ENCODE measurements at places on chromosomes 5 and 9. TPM values are rescaled to one million over a fixed set of nuclear protein-coding genes. Genes with fewer than 3 reads are reported as not detected.
A peak's percentile ranks its signal among the peaks of the same experiment; 100 is the strongest.

DNA sequence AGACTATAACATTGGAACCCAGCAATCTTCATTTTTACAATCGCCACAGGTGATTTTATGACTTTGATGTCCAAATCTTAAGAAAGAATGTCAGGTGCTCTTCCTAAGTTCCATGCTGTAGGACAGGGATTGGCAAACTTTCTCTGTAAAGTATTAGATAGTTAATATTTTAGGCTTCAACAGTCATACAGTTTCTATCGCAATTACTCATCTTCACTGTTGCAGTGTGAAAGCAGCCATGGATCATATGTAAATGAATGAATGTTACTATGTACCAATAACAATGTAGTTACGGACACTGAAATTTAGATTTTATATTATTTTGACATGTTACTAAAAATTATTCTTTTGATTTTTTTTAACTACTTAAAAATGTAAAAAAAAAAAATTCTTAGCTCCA lies 169.7 kb downstream of the DTWD2 start:
- H3K27me3 ChIP-seq: no peaks in the 10 kb centered on the region
- H3K36me3 ChIP-seq: no peaks in the 10 kb centered on the region
- no peak overlapping the region for H3K27ac ChIP-seq
- DNase-seq: no peak

DNA sequence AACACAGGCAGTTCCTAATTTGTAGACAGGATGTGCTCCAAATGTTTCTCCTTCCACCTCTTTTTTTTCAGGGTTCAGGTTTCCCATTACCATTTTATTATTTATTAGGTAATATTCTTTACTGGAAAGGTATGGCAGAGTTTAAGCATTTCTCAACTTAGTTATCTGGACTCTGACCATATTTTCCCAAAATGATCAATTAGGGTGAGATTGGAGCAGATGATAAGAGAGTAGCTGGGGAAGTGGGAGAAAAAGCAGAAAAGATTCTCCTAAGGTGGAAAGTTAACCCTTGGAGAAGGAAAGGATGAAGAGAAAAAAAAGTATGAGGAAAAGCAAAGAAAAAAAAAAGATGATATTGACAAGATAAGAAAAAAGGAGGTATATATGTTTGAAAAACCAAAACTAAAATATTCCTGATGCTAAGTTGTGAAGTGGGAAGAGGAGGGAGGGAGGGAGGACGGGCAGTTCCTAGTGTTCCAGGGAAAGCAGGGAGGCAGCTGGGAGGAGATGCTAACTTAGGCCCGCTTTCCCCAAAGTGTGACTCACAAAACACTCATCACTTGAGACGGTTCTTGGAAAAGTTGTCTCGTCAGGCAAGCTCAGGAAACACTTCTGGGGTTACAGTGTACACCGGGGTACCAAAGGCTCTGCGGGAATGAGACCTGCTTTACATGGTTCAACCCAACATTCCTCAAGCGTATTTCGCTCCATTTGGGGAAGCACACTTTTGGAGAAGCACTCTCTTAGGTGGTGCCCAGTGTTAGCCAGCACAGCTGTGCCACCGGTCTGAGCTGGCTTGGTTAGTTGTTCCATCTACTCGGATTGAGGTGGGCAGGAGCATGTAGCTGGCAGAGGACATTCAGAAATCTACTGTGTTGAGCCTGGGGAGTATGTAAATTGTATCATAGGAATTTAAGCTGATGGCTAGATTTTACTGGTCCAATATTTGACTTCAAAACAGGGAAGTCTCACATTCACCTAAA lies 35.1 kb downstream of the B4GALT1 start:
- H3K27me3 ChIP-seq: no peaks in the 10 kb centered on the region
- DNase-seq: no peak
- H3K4me1 ChIP-seq: peaks cover 64% of the 10 kb centered on the region
- H3K27ac ChIP-seq: peak overlapping the region; percentile 95

- H3K27me3 ChIP-seq: peaks cover 28% of the 10 kb centered on the region
- no peaks in the 10 kb centered on the region for H3K4me1 ChIP-seq
- H3K36me3 ChIP-seq: no peaks in the 10 kb centered on the region
- no peak overlapping the region for H3K4me3 ChIP-seq
- no peak overlapping the region for H3K27ac ChIP-seq
These were observed 35.1 kb downstream of the SLIT3 start for GRCh38 chr5:169265888-169266287.

- H3K27ac ChIP-seq: no peak overlapping the region
- H3K4me1 ChIP-seq: no peaks in the 10 kb centered on the region
- H3K4me3 ChIP-seq: no peak overlapping the region
- DNase-seq: no peak
These were observed 25.3 kb upstream of the SPATA31E1 start for GRCh38 chr9:87857141-87857947.

SPINK7 gene
- total RNA-seq: not detected

VAV2 gene
- total RNA-seq: 3.5 TPM

DNA sequence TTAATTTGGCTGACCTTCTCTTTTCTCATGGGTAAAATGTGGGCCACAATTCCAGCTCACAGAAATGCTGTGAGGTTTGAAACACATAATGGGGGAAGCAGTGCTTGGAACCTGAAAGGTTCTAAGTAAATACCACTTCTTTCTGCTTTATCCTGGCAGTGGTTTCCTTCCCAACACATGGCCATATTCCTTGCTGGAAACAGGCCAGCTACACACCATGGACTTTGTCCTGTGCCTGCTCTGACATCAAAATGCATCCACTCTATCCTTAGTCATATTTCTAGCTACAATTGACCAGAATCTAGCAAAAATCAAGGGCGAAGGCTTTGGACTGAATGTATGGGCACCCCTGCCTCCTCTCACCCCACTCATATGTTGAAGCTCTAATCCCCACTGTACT lies 93.1 kb upstream of the TRPC7 start:
- no peaks in the 10 kb centered on the region for H3K27me3 ChIP-seq
- H3K4me1 ChIP-seq: no peaks in the 10 kb centered on the region
- H3K4me3 ChIP-seq: no peak overlapping the region
- H3K36me3 ChIP-seq: no peaks in the 10 kb centered on the region

DNA sequence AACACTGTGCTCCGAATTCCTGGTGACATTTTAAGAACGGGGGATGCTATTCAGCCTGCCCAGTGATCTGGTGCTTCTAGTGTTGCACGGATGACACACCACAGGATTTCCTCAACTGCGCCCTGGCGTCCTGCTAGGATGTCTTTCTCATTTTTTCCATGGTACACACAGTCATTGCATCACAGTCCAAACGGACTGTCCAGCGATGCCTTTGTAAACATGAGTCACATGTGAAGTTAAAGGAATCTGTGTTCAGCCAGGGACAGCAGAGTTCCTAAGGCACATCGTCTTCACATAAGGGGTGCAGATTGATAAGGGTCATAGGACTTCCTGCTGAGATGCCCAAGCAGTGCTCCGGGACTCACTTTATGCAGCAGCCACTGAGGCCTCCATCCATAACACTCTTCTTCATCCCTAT lies 9.3 kb upstream of the PTPN3 start:
- H3K36me3 ChIP-seq: no peaks in the 10 kb centered on the region
- H3K4me3 ChIP-seq: no peak overlapping the region
- no peak for DNase-seq

ADCY2 gene
- not detected for total RNA-seq

- H3K27me3 ChIP-seq: peaks cover 57% of the 10 kb centered on the region
- peaks cover 5% of the 10 kb centered on the region for H3K36me3 ChIP-seq
- H3K4me1 ChIP-seq: peaks cover 2% of the 10 kb centered on the region
- H3K27ac ChIP-seq: no peak overlapping the region
These were observed 231.3 kb downstream of the ENC1 start for GRCh38 chr5:74409166-74409706.

CEP120 gene
- 58.6 TPM for total RNA-seq

NKD2 gene
- total RNA-seq: not detected

DNA sequence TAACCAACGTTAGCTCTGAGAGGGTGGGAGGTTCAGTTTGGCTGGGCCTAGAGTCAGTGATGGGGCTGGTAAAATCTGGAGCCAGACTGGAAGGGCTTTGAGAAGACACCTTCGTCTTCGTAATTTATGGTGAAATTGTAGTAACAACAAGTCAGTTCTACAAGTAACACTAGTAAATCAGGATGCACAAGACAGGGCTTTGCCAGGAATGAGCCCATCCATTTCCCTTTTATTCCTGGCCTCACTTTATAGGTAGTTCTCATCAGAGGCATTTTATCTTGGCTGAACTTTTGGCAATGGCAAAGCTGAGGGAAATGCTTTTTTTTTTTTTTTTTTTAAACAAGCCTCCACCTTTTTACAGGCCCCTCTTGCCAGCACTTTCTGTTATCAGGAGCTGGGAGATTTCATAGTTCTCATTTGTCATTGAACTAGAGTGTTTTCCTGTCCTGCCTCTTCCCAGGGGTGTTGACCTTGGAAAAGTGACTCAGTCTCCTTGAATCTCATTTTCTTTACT lies 110.5 kb upstream of the KLF4 start:
- H3K36me3 ChIP-seq: no peaks in the 10 kb centered on the region
- no peaks in the 10 kb centered on the region for H3K4me1 ChIP-seq
- DNase-seq: no peak
- no peak overlapping the region for H3K4me3 ChIP-seq
- no peaks in the 10 kb centered on the region for H3K27me3 ChIP-seq
- no peak overlapping the region for H3K27ac ChIP-seq

SCGB3A2 gene
- not detected for total RNA-seq

- H3K4me3 ChIP-seq: no peak overlapping the region
- H3K27me3 ChIP-seq: peaks cover 17% of the 10 kb centered on the region
- peaks cover 8% of the 10 kb centered on the region for H3K4me1 ChIP-seq
- no peak overlapping the region for H3K27ac ChIP-seq
These were observed 19.4 kb downstream of the ABO start for GRCh38 chr9:133255371-133256135.

GRCh38 chr5:102130386-102130785 lies 165.7 kb downstream of the SLCO4C1 start:
- no peak for DNase-seq
- no peaks in the 10 kb centered on the region for H3K4me1 ChIP-seq
- H3K27ac ChIP-seq: no peak overlapping the region
- H3K27me3 ChIP-seq: peaks cover 5% of the 10 kb centered on the region
- H3K4me3 ChIP-seq: no peak overlapping the region

DNA sequence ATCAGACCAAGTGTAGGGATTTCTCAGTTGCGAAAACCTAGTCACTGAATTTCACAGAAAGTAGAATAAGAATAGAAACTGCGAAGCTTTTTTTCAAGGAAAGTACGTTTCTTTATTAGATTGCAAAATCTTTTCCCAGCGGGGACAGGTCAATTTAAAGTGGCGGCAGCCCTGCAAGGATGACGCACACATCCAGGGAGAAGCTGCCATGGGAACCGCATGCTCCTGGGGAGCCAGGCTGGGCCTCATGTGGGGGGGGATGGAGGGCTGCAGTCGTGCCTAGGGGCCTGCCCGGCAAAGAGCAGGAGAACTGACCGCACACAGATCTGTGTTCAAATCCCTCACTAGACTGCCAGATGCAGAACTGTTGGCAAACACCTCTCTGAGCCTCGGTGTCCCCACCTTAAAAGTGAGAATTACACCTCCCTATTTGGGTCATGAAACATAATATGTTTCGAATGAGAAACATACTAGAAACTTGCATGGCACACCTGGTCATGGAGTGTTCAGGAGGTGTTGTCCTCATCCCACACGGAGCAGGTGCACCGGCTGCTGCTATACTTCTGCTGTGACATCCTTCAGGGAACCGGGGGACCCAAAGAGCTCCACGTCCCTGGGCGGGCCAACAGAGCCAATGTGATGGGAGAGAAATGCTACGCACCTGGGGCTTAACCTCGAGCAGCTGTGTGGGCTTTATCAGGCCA lies 127.8 kb upstream of the PHYKPL start:
- peaks cover 8% of the 10 kb centered on the region for H3K4me1 ChIP-seq
- peaks cover 32% of the 10 kb centered on the region for H3K27me3 ChIP-seq
- no peak overlapping the region for H3K4me3 ChIP-seq
- DNase-seq: no peak

GFI1B gene
- total RNA-seq: 1.1 TPM

IL9 gene
- not detected for total RNA-seq

DNA sequence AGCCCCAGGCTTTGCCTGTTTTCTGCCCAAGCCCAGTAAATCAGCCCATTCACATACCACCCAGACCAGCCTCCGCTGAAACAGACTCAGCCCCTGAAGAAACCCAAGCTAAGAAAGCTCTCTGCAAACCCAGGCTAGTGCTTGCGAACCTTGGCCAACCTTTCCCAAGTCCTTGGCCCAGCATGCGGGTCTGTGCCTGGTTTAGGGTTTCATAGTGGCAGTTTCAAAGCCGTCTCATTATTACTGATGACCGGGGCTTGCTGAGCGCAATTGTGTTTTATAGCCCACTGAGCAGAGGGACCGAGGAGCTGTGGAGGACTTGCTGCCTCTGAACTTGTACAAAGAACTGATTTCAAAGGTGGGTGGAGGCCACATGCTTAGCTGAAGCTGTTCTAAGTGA lies 584.3 kb downstream of the BNC2 start:
- no peak for DNase-seq
- no peaks in the 10 kb centered on the region for H3K36me3 ChIP-seq
- no peaks in the 10 kb centered on the region for H3K4me1 ChIP-seq
- H3K27ac ChIP-seq: no peak overlapping the region

FOXE1 gene
- 0.08 TPM for total RNA-seq

COL23A1 gene
- total RNA-seq: not detected

DNA sequence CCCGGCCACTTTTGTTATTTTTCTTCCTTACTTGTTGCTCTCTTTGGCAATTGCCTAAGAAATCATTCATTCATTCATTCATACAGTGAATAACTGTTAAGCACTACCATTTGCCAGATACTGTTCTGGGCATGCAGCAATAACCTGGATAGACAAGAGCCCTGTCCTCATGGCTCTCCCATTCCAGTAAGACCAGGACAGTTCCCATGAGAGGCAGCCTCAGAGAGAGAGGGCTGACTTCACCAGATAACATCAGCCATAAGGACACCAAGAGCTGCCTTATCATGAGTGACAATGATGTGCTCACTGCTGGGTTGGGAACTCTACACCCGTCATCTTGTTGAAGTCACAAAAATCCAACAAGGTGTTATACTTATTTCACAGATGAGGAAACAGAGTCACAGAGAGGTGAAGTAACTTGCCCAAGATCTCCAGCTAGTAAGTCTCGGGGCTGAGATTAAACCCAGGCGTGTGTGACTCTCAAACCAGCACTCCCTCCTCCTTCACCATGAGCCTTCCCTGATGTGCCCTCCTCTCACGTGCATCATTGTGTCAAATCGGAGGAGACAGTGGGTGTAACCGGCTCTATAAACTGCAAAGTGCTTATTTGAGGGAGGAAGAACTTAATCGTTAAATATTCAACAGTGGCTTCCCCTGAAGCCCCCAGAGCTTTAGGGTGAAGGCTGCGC lies 61.1 kb upstream of the TBC1D2 start:
- peaks cover 14% of the 10 kb centered on the region for H3K27me3 ChIP-seq
- DNase-seq: no peak
- H3K27ac ChIP-seq: no peak overlapping the region
- peaks cover 2% of the 10 kb centered on the region for H3K4me1 ChIP-seq
- no peak overlapping the region for H3K4me3 ChIP-seq

LCN6 gene
- total RNA-seq: not detected

SERF1A gene
- 10.5 TPM for total RNA-seq

DNA sequence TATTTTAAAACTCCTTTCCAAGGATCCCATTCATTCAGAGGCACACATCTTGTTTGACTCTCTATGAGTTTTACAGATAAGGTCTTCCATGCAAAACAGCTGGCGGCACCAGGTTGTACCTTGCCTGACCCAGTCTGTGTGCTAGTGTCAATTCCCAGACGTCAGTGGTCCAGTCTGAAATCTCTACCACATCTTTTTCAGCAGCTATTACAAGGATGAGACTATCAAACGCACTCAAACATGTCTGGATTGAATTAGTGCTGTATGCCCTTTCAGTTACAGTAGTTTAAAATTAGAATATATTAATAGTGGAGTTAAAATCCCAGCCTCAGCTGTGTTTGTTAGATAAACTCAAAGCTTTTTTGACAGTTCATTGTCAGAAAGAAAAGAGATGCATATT lies 11.7 kb downstream of the CDC14B start:
- no peak overlapping the region for H3K27ac ChIP-seq
- peaks cover 2% of the 10 kb centered on the region for H3K4me1 ChIP-seq
- no peak for DNase-seq
- peaks cover 49% of the 10 kb centered on the region for H3K27me3 ChIP-seq

Data from T-helper 17 cell (primary cell).